ENCODE measurements at places on chromosomes 12 and 14.

GRCh38 chr12:116996093-116996492 lies 85.3 kb downstream of the FBXW8 start:
- no peak for DNase-seq

- no peak for DNase-seq
Observed at GRCh38 chr14:98210045-98210672, 1061.8 kb downstream of the BCL11B start.

DNA sequence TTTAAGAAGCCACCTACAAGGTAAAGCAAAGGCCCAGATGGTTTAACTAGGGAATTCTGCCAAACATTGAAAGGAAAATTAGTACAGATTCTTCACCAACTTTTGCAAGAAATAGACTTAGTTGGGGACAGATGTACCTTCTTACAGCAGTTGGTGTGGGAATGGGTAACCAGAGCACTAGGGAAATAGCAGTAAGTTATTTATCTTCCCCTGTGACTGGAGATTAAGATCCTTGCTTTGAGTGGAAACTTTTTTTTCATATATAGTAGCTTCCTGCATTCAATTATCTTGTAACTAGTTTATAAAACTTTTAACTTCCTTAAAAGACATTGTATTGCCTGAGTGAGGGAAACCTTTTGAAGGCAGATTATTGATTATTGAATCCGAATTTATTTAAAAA lies 44.2 kb downstream of the ARID2 start:
- DNase-seq = no peak

- no peak for DNase-seq
Observed at GRCh38 chr14:56900726-56901125, 90.4 kb upstream of the OTX2 start.

- DNase-seq = no peak
Observed at GRCh38 chr14:73785336-73785833, 66.2 kb upstream of the PTGR2 start.

GRCh38 chr12:14886271-14886670 lies 617 bp upstream of the MGP start:
- no peak for DNase-seq

DNA sequence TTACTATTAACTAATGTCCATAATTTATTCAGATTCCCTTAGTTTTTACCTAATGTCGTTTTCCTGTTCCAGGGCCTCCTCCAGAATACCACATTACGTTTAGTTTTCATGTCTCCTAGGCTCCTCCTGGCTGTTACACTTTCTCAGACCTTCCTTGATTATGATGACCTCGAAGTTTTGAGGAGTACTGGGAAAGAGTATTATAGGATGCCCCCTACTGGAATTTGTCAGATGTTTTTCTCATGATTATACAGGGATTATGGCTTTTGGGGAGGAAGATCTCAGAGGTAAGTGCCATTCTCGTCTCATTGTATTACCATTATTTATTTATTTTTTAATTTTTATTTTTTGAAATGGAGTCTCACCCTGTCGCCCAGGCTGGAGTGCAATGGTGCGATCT lies 17.7 kb upstream of the C1S start:
- DNase-seq = peak; percentile 41

GRCh38 chr14:52380294-52380693 lies 66.2 kb downstream of the PTGER2 start:
- no peak for DNase-seq

DNA sequence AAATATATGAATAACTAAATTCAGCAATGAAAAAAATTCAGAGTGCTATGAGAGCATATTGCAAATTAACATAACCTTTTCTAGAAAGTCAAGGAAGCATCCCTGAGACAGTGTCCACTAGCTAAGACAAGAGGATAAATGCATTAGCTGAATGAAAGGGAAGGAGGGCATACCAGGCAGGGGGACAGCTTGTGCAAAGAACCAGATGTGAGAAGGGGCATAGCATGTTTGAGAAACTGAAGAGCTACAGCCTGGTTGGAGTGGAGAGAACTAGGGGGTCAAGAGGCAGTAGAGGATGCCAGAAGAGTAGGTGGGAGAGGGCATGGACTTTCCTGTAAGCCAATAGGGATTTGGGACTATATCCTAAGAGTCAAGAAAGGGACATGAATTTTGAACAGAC lies 2.2 kb upstream of the GUCY2C start:
- DNase-seq = no peak

DNA sequence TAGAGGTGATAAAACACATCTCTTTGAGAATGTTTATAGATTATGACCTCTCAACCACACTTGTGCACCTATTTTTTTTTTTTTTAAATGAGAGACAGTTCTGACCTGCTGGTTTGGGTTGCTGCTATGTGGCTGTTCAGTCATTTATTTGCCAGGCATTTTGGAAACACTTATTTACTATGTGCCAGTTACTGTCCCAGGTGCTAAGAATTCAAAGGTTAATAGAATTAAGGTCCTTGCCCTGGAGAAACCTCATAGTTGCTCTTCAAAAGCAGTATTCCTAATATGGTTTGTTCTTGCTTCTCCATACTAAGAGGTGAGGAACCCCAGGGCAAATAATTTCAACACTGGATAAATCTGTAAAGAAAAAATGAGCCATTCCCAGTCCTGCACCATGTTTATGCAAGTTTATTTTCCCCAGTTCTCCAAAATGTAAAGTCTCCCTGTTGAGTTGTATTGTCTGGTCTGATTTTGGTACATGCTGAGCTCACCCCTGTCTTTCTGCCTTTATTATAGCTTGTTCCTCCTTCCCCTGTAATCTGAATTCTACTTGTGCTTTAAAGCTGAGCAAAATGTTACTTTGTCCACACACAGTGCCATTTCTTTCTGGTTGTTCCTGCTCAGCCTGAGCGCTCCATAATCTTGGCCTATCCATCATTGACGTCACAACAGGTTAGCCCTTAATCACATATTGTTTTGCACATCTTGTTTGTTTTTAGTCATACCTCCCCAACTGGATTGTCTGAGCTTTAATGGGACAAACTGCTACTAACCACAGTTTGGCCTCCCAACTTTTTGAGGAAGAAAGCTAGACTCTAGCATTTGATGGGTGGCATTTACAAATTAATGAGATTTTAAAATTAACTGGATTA lies 56.7 kb downstream of the SRGAP1 start:
- no peak for DNase-seq

DNA sequence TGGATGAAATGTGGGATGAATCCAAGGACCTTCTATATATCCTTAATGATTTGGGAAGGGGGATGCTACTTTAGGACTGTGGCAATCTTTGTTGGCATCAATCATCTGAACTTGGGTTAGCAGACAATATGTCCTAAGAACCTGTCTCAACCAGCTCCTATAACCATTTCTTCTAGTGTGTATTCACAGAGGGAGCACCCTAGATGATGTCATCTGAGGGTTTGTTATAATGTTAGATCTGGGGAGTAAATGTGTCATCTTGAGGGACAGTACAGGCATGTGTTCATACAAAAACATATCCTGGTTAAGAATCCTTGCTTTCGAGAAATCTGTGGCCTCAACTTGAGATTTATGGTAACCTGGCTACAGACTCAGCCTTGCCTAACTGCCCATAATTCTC lies 41.9 kb upstream of the NFKBIA start:
- DNase-seq = no peak

- DNase-seq = no peak
Observed at GRCh38 chr12:95790033-95790916, at the start of gene NTN4. NTN4 (minus strand) TSS chr12:95790764; CDS start chr12:95790309, 455 bp downstream.

DNA sequence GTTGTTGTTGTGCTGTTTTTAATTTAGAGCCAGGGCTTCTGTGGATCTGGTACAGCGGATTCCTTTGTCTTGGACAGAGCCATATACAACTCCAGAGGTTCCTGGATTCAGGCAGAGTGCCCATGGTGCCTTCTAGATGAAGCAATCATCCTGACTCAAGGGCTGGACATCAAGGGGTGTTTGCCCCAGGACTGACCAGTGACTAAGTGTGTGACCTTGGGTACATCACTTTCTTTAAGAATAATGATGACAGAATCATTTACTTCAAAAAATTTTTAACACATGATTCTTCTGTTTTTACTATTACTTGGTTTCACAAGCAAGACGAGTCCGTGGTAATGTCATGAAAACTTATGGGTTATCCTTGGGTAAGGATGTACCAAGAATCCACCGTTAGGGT lies 397.3 kb downstream of the ZFP36L1 start:
- no peak for DNase-seq

DNA sequence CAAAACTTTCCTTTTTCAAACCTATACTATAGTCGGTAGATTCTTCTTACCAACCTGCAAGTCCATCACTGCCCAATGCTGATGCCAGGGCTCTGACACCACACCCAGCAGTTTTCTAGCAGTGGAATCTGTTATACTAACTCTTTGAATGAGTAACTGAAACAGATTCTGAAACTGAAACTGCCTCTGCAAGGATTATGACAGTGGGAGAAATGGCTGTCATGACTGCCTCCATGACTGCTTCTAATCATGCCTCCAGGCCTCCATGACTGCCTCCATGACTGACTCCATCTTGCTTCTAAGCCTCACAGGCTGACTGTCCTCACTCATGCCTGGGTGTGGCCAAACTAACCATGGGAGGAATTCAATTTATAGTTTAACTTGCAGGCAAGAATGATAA lies 29.4 kb upstream of the OXA1L start:
- DNase-seq = no peak

DNA sequence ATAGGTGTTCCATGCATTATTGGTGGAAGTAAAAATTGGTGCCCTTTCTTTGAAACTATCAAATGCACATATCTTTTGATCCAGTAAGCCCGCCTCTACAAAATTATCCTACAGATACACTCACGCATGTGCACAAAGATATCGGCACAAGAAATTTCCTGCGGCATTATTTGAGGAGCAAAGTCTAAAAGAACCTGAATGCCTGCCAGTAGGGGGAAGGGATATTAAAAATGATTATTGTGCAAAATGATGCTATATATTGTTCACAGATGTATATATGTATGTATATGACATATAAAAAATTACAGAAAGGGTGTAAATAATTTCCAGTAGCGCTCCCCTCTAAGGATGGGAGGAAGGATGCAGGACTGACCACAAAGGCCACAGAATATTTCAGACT lies 24.7 kb upstream of the ADIPOR2 start:
- DNase-seq = no peak

- DNase-seq = no peak
Observed at GRCh38 chr12:127052511-127053232, 1214.3 kb upstream of the TMEM132C start.

GRCh38 chr12:52666471-52666870 lies 13.7 kb downstream of the KRT1 start:
- DNase-seq = no peak

DNA sequence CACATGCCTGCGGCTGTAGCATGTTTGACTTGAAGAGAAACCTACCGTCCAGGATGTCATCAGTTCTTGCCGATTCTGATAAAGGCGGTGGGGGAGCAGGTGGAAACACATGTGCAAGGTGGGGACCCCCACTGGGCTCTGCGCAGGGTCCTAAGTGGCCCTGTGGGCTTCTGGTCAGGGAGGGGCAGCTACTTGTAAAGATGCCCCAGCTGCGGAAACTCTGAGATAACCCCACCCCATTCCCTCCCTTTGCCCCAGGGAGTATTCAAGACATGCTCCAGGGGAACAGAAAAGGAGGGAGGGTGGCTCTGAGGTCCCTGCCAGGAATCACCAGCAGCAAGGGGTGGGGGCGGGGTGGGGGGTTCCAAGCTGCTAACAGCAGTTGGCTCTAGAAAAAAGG lies 67.6 kb downstream of the PIWIL1 start:
- DNase-seq = no peak

- no peak for DNase-seq
Observed at GRCh38 chr14:64673316-64673715, 30.9 kb upstream of the PLEKHG3 start.

DNA sequence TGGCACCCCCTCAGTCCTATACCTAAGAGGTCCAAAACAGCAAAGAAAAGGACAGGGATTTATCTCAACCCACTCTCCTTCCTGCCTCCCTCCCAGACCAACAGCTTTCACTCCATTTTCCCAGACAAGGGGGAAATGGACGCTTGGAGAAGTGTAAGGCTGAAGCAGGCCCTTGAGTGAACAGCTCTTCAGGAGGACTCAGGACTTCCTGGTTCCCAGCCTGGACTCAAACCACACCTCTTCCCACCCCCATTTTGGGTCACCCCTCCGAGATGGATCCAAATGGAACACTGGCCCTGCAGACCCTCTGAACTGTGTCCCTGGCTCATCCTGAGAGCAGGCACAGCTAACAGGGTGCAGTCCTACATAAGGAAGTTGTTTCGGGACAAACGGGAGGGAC lies 2.7 kb downstream of the KMT2D start:
- DNase-seq = no peak

DNA sequence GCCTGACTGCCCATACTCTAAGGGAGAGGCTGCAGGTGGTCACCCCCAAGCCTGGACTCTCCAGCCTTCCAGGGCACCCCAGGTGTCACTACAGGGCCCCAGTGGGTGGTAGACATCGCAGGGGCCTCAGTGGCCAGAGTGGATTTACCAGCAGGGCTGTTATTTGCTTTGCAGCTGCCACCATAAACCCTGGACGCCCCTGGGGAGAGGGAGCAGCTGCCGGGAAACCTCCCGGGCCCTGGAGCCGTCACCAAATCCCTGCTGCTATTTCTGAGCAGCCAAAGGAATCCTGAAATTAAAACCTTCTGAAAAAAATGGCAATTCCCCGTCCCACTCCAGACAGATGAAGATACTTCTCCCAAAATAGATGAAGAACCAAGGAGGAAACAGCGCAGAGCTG lies 13.9 kb downstream of the TMEM119 start:
- DNase-seq = no peak

DNA sequence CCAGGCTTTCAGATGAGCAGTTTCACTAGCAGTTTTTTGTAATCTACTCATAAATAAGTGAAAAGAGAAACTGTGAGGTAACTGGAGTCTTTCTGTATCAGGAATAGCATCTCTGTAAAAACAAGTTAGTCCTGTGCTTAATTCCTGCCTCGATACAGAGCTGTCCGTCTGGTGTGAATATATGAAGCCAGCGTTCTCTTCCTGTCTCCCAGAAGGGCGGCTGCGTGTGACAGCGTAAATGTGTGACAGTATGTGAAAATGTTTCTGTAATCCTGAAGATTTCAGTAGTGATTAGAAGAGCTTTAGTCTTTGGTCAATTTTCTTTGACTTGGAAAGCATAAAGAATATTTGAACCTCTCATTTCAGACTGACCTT lies 150.3 kb downstream of the FBXL14 start:
- no peak for DNase-seq

DNA sequence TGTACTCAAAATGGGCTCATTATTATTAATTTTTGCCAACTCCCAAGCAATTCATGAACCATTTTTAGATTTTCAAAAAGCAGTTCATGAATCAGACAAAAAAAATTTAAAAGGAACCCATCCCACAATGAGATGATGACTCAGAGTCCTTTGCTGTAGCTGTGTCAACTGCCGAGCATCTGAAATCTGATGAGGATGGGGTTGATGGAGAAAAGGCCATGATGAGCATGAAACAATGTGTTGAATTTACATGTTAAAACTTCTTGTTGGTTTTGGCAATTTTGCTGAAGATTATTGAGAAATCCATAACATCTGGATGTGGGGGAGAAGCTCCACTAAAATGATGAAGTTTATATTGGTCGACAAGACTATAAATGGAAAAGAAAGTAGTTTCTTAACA lies 378.0 kb downstream of the FOXG1 start:
- DNase-seq = no peak

GRCh38 chr14:75044322-75044721 lies 6.9 kb downstream of the MLH3 start:
- no peak for DNase-seq

GRCh38 chr12:118541934-118542333 lies 165.6 kb downstream of the SUDS3 start:
- DNase-seq = no peak

Measured in pons (tissue), 1 donor.